ENCODE measurements at places on chromosomes 4 and X.

- no peak for DNase-seq
Measured at GRCh38 chrX:16186380-16187007, 19.2 kb downstream of the MAGEB17 start.

GRCh38 chr4:122622400-122622799 lies 1.5 kb upstream of the IL21 start:
- no peak for DNase-seq

- DNase-seq = no peak
Measured at GRCh38 chrX:99777912-99778311, 632.2 kb downstream of the PCDH19 start.

DNA sequence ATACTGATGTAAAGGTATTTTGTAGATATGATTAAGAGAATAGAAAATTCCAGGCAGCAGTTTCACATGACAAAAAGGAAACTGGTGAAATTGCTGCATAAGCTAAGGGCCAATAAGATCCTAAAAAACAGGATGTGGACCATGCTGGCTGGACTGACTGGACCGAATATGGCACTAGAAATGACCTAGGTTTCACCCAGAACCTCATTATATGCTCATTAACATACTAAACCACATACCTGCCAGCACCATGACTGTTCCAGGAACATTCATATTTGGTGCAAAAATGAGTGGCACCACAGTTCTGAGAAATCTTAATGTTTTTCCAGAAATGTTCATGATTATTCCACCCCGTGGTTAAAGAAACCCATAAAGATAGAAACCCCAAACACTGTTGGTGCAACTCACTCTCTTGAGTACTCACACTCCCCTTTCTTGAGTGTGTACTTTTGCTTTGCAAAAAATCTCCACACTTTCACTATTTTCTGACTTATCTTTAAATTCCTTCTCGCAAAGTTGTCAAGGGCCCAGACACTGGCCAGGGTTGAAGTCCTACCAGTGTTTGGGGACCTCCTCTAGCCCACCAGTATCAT lies 74.0 kb downstream of the FANCB start:
- no peak for DNase-seq

DNA sequence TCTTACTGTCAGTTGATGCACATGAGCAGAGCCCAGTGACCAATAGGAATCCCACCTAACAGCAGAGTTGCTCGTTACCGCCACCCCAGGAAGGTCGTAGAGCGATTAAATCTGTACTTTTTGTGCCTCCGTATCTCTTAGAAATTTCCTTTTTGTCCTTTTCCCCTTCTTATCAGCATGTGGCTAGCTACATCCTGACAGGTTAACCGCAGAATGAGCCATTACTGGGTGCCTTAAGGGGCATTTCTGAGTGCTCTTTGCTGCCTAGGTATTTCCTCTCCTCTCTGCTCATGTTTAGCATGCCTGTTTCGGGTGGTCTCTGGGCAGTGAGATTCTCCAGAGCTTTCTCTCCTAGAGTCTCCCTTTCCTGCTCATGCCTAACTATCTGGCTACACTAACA lies 530.5 kb downstream of the FAM133A start:
- DNase-seq = no peak

DNA sequence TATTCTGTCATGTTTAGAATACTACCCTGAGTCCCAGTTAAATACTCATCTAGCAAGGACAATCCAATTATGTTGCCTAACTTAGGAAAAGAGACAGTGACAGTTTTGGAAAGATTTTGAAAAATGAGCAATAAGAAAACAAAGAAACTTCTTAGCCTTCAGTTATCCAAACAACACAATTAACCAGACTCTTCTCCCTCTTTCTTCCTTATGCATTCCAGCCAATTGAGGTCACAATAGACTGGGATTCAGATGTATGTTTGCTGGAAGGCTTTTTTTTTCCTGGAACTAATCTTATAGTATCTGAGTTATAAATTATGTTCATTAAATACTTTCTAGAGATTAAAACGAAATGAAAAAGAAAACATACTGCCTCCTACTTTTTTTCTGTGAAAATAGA lies 109.6 kb downstream of the GUCY2F start:
- no peak for DNase-seq

DNA sequence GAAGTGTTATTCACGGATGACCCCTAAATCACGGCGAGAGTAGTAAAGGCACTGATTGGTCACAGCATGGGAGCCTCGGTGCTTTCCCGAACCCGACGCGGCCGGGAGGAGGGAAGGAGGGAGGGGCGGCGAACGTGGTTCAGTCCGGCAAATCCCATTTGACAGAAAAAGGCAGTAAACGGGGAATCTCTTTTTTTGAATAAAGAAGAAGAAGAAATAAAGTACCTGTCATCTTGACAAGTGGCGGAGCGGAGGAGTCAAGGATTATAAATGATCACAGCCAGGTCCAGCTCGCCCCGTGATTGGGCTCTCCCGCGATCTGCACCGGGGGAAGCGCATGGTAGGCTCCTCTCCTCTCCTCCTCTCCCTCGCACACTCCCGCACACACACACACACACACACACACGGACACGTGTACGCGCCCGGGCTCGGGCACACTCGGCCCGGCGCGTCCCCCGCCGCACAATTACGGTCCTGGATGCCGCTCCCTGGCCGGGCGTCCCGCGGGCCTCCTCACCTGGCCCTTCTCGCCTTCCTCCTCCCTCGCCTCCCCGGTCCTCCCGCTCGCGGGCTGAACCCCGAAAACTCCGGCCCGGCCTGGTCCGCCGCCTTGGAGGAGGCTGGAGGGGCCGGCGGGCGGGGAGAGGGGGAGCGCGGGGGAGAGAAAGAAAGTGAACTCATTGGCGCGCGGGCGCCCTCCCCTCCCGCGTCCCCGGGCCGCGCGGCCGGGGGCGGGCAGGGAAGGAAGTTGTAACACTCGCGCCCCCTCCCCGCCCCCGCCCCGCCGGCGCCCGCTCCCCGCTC lies 99.2 kb upstream of the TENM3 start:
- no peak for DNase-seq

DNA sequence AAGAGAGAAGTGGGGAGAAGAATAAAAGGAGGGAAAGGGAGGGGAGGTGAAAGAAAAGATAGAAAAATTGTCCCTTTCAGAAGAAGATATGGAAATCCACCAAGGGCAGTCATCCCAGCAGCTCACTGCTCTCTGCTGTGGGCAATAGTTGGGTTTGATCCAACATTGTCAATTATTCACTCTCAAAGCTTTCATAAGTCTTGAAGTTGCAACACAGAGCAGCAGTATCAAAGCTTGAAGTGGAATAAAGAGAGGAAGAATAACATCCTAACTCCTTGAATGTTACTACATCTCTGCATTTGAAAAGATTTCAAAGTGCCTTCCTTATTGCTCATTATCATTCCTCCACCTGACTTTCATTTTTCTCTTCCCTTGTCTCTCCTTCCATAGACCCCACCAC lies 62.3 kb upstream of the HHIP start:
- no peak for DNase-seq

DNA sequence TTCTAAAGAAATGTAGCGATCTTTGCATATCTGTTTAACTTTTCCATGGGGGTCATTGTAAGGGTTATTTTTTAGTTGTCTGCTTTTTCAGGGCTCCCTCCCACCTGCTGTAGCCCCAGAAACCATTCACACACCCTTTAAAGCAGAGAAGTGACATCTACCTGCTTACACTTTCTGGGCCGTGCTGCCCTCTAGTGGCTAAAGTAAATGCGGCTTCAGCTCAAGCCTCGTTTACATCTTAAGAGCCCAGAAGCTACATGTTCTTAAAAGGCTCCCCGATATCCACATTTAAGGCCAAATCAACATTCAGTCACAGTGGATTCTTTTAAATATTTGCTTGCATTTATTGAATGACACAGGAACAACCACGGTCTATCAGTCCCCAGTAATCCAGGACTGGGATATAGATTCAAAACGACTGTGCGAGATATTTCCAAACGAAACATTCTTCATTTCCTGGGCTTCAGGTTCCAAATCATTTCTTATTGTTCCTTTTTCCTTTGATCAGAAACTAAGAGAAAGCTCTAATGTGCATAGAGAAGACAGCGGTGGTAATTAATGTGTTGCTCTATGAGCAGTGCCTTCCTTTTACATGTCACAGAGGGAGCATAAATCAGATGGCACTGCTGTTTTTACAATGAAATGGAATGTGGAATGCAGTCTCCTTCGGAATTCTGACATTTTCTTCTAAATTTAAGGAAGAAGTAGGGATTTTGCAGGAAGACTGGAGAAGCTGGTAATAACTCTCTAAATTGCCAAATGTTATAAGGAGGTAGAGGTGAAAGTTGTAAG lies 119.9 kb downstream of the RASGEF1B start:
- DNase-seq = peak; percentile 66

DNA sequence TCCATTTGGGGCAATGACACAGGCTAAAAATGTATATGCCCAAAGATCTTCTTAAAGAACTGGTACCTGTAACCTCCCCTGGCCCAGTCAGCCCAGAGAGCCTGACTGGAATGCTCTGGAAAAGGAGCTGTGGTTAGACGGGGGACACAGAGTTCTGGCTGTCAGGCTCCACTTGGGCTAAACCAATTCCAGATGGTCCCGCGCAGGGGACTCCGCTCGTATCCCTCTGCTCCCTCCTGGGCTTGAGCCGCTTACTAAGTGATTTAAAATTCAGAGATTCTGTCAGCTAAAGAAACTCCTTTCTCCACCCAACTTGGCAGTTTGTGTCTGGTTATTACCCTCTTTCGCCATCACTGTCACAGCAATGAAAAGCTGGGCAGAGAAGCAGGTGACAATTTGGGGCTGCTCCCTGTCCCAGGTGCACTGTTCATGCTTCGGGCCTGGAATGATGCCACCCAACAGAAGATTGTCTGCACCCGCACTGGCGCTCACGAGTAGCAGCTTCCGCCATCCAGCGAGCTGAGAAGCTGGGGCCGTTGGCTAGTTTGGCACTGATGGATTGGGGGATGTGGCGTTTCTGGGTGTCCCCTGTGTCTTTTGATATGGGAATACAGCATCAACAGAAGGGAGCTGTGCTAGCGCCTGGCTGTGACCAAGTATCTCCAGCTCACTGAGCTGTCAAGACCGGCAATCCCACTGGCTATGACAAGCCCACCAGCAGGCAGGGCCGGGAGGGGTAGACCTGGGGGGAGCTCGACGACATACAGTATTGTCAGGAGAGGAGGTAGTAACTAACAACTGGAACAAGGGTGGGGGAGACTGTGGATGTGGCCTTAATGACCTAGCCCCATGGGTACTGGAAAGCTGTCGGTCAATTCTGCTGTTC lies 6.7 kb upstream of the IRAK1 start:
- DNase-seq = no peak

GRCh38 chrX:24515447-24515846 lies 50.4 kb downstream of the PDK3 start:
- DNase-seq = peak; percentile 0

GRCh38 chr4:145829629-145830395 lies 108.8 kb downstream of the ZNF827 start:
- no peak for DNase-seq

- DNase-seq = no peak
Measured at GRCh38 chr4:147840838-147841738, 109.2 kb downstream of the ARHGAP10 start.

DNA sequence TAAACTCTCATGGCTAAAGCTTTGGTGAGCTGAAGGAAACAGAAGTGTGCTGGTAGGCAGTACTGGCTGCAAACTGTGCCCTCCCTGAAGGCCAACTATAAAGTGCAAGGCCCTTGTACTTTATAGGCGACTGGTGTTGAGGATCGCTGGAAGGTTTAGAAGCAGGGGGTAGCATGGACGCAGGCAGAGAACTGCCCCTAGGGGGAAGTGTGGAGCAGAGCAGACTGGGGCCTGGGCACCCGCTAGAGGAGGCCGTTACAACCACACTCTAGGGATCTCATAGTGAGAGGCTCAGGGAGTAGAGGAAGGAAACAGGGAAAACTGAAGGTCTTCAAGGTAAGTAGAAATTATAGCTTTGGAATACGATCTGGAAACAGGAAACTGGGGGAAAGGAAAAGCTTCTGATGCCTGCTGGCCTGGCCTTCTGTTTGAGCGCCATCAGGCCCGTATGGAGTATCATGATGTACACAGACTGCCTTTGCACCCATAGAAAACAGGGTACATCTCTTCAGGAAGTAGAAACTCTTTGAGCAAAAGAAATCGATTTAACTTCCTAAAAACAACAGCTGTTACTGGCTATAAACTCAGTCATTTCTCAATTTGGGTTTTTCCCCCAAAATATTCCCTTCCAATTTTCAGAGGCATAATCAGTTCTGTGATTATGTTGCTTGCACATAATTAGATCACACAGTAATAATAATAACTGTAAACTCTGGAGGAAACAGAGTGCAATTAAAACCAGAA lies 23.9 kb upstream of the TMSB4X start:
- peak; percentile 70 for DNase-seq

DNA sequence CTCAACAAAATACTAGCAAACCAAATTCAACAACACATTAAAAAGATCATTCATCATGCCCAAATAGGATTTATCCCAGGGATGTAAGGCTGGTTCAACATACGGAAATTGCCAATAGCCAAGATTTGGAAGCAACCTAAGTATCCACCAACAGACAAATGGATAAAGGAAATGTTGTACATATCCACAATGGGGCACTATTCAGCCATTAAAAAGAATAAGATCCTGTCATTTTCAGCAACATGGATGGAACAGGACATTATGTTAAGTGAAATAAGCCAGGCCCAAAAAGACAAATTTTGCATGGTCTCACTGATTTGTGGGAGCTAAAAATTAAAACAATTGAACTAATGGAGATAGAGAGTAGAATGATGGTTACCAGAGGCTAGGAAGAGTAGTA lies 82.0 kb upstream of the FAM241A start:
- DNase-seq = no peak

DNA sequence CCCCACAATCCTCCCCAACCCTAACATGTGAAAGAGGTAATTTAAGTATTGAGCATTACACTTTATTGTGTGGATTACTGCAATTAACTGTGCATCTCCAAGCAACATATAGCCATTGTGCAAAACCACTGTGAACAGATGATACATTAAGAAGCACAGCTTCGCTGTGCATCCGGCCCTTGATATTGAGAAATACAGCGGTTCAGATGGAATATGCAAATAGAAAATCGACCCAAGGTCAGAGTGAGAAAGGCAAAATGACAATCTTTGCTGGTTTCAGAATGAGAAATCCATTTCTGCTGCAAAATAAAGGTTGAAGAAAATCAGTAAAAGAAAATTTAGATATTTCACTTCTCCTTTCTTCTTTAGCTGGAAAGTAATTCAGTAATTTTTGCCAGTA lies 805.9 kb upstream of the GRID2 start:
- DNase-seq = no peak

Data from erythroblast (primary cell).